Body of pancreas (tissue), 4 donors: ENCODE measurements at places on chromosomes 11 and 22. TPM values are rescaled to one million over a fixed set of nuclear protein-coding genes. Genes with fewer than 3 reads are reported as not detected.

POTEH gene
- not detected for total RNA-seq

SLC17A6 gene
- total RNA-seq, result not detected

DLG2 gene
- 13.2 TPM for total RNA-seq

C22orf31 gene
- not detected for total RNA-seq

PDXP gene
- total RNA-seq, result 23.1 TPM

DNA sequence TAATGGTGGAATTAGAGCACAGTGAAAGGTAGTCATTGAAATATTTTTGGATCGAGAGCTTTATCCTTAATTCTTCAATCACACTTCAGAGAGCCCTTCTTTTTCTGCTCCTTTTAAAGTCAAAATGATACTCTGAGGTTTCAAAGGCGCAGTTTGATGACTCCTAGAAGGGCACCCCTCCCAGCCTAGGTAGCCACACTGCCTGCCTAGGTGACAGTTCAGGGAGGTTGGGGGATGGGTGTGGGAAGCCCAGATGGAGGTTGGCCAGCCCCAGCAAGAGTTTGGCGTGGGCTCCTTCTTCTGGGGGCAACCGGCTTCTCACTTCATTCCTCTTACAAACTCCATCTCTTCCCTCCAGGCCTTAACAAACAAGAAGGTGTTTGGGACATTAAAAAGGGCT lies 28.6 kb upstream of the PHF21A start:
- no peak overlapping the region for H3K4me3 ChIP-seq
- no peaks in the 10 kb centered on the region for H3K36me3 ChIP-seq
- no peak overlapping the region for H3K27ac ChIP-seq
- H3K27me3 ChIP-seq, result no peaks in the 10 kb centered on the region
- no peaks in the 10 kb centered on the region for H3K4me1 ChIP-seq

DNA sequence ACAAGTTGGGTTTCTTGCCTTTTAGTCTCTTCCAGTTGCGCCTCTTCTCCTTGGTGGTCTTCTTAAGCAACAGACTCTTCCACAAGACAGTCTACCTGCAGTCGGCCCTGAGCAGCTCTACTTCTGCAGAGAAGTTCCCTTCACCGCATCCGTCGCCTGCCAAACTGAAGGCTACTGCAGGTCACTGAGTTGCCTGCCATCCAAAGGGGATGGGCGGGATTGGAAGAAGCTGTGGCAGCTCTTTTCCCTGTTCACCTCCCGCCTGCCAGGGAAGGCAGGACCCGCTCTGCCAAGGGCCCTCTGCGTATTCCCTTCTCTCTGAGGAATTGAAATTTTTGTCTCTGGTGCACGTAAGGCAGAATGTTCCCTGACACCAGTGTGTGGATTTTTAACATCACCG lies 9.2 kb upstream of the STT3A start:
- H3K36me3 ChIP-seq, result peaks cover 21% of the 10 kb centered on the region
- no peak overlapping the region for H3K4me3 ChIP-seq
- H3K4me1 ChIP-seq, result no peaks in the 10 kb centered on the region
- no peak overlapping the region for H3K27ac ChIP-seq

DNA sequence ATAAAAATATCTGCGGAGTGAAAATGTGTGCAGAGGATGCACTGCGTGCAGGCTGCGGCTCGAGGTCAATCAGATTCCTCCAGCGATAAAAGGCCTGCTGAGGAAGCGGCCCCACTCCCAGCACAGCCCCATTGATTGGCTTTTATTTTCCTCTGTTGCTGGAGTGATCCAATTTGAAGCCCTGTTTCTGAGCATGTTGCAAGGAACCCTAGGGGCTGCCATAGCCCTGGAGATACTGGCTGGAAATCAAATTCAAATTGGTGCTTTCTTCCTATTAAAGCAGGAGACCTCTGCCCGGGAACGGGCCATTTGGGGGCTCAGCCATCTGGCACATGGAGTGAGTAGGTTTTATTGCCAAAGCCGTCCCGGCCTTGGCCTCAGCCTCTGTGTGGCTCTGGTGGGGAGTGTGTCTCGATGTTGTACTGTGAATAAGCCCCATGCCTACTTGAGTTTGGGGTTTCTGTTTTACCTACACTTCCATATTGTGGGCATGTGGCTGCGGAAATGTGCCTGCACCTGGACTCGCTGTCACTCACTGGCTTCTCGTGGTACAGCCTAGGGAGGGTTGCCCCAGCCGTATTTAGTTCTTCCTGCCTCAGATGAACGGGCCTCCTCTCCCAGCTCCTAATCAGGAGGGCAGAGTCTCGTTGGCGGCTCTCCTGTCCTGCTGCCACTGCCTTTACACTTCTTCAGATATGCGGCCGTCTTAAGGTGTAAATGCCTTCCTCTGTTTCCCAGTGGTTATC lies 25.6 kb downstream of the PARVB start:
- no peak overlapping the region for H3K27ac ChIP-seq
- H3K27me3 ChIP-seq, result no peaks in the 10 kb centered on the region
- H3K4me3 ChIP-seq, result no peak overlapping the region
- no peaks in the 10 kb centered on the region for H3K36me3 ChIP-seq

DNA sequence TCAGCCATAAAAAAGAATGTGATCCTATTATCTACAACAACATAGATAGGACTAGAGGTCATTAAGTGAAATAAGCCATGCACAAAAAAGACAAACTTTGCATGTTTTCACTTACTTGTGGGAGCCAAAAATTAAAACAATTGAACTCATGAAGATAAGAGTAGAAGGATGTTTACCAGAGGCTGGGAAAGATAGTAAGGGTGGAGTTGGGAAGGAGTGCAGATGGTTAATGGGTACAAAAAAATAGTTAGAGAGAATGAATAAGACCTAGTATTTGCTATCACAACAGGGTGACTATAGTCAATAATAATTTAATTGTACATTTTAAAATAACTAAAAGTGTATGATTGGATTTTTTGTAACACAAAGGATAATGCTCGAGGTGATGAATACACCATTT lies 27.2 kb upstream of the IL10RA start:
- H3K4me3 ChIP-seq, result no peak overlapping the region
- no peaks in the 10 kb centered on the region for H3K27me3 ChIP-seq
- DNase-seq, result no peak
- H3K36me3 ChIP-seq, result no peaks in the 10 kb centered on the region
- no peak overlapping the region for H3K27ac ChIP-seq

DNA sequence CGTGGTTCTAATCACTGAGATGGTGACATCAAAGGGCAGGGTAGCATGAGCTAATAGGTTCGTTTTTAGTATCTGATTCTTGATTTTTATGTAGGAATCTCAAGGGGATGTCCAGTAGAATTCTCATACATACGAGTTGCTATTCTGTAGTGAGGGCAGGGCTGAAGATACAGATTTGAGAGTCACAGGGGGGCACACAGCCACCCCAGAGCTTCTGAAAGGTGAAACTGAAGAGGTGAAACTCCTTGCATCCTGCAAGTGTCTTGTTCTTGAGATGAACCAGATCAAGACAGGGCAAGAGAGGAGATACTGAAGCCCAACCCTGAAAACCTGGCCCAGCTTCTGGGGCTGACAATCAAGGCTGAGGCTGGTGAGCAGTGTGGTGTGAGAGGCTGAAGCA lies 35.6 kb upstream of the TMEM123 start:
- no peak overlapping the region for H3K4me3 ChIP-seq
- no peak overlapping the region for H3K27ac ChIP-seq
- no peaks in the 10 kb centered on the region for H3K27me3 ChIP-seq
- H3K36me3 ChIP-seq, result no peaks in the 10 kb centered on the region

GRCh38 chr11:17827006-17827405 lies 92.4 kb downstream of the KCNC1 start:
- no peak overlapping the region for H3K27ac ChIP-seq
- no peaks in the 10 kb centered on the region for H3K4me1 ChIP-seq
- H3K36me3 ChIP-seq, result no peaks in the 10 kb centered on the region
- DNase-seq, result no peak

- H3K27me3 ChIP-seq, result no peaks in the 10 kb centered on the region
- peak overlapping the region; percentile 91 for H3K4me3 ChIP-seq
- H3K36me3 ChIP-seq, result peaks cover 10% of the 10 kb centered on the region
- H3K27ac ChIP-seq, result peak overlapping the region; percentile 100
- H3K4me1 ChIP-seq, result peaks cover 39% of the 10 kb centered on the region
- no peak for DNase-seq
Observed at GRCh38 chr11:64778223-64778472, 194 bp downstream of the SF1 start.

GRCh38 chr11:80911666-80912065 lies 1470.8 kb upstream of the TENM4 start:
- H3K4me3 ChIP-seq, result no peak overlapping the region
- no peaks in the 10 kb centered on the region for H3K36me3 ChIP-seq

GRCh38 chr11:127000291-127000968 lies at the start of gene KIRREL3:
KIRREL3 (minus strand) TSS chr11:127000770.
- no peak within 1 kb of the TSS for H3K4me3 ChIP-seq
- H3K27me3 ChIP-seq, result peaks cover 3% of the 10 kb centered on the region
- no peak within 1 kb of the TSS for H3K27ac ChIP-seq
- DNase-seq, result no peak
- peaks cover 17% of the 10 kb centered on the region for H3K4me1 ChIP-seq
- no peaks in the 10 kb centered on the region for H3K36me3 ChIP-seq

DNA sequence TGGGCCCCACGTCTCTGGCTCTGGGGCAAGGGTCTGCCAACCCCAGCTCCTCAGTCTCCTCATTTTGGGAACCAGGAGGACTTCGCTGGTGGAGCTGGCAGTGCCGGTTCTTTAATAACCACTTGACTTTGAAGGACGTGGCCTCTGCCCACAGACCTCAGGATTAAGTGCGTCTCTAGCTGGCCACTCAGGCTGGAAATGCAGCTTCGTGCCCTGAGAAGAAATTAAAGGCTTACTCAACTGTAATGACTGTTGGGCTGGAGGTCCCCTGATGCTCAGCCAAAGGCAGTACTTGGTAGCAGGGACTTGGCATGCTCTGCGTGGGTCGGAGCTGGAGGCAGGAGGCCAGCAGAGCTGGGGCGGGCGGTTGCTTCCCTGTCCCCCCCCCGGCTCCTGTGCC lies 16.7 kb upstream of the PARVG start:
- no peak overlapping the region for H3K27ac ChIP-seq
- H3K4me3 ChIP-seq, result no peak overlapping the region
- no peaks in the 10 kb centered on the region for H3K36me3 ChIP-seq
- H3K27me3 ChIP-seq, result no peaks in the 10 kb centered on the region
- no peak for DNase-seq

DNA sequence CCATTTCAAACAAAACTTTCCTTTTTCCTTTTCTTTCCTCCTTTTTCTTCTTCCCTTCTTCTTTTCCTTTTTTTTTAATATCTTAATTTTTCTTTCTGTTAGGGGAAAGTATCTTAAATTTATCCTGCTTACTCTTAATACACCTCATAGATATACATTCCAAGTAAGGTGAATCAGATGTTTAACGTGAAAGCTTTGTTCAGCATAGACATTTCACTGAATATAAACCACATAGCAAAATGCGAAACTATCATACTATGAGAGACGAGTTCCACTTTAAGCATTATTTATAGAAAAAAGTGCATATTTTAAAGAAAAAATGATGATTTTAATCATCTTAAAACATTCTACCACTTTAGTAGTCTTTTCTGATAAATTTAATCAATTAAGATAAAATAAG lies 137.8 kb upstream of the MTMR2 start:
- H3K27me3 ChIP-seq, result no peaks in the 10 kb centered on the region
- no peaks in the 10 kb centered on the region for H3K4me1 ChIP-seq
- no peak overlapping the region for H3K4me3 ChIP-seq

DNA sequence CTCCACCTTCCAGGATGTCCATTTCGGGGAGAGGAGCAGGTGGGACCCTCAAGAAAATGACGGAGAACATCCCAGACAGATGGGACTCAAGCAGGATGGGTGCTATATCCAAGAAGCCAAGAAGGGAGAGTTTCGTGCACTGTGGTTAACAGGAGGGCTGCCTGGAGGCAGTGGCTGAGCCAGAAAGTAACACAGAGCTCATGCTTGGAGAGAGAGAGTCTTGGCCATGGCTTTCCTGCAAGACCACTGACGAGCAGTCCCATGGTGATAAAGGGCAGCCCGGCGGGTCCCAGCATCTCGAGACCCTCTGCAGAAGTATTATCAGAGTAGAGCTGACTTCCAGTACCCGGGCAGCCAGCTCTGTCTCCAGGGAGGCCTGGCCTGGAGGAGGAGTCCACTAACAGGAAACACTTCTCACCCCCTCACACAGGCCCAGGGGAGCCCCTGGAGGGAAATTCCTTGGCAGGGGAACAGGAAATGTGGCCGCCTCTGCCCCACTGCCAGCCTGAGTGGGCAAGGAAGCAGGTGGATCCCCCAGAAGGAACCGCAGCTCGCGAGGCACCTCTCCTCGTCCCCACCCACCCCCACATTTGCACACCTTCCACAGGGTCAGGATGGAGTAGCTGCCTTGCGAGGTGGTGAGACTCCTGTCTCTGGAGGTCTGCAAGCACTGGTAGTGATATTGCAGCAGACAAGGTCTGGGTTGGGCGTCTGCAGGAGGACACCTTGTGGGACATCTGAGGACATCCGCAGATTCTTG lies 32.2 kb downstream of the CYTH4 start:
- H3K27me3 ChIP-seq, result no peaks in the 10 kb centered on the region
- DNase-seq, result no peak
- no peak overlapping the region for H3K4me3 ChIP-seq
- H3K36me3 ChIP-seq, result no peaks in the 10 kb centered on the region
- no peaks in the 10 kb centered on the region for H3K4me1 ChIP-seq

- no peak for DNase-seq
- no peaks in the 10 kb centered on the region for H3K27me3 ChIP-seq
- no peak overlapping the region for H3K4me3 ChIP-seq
- H3K27ac ChIP-seq, result no peak overlapping the region
- H3K4me1 ChIP-seq, result no peaks in the 10 kb centered on the region
Observed at GRCh38 chr22:38142606-38143005, 32.1 kb upstream of the BAIAP2L2 start.

- no peak overlapping the region for H3K4me3 ChIP-seq
- DNase-seq, result no peak
- H3K36me3 ChIP-seq, result no peaks in the 10 kb centered on the region
- H3K27me3 ChIP-seq, result no peaks in the 10 kb centered on the region
- peaks cover 8% of the 10 kb centered on the region for H3K4me1 ChIP-seq
Observed at GRCh38 chr11:126318574-126319373, 14.9 kb downstream of the DCPS start.

DNA sequence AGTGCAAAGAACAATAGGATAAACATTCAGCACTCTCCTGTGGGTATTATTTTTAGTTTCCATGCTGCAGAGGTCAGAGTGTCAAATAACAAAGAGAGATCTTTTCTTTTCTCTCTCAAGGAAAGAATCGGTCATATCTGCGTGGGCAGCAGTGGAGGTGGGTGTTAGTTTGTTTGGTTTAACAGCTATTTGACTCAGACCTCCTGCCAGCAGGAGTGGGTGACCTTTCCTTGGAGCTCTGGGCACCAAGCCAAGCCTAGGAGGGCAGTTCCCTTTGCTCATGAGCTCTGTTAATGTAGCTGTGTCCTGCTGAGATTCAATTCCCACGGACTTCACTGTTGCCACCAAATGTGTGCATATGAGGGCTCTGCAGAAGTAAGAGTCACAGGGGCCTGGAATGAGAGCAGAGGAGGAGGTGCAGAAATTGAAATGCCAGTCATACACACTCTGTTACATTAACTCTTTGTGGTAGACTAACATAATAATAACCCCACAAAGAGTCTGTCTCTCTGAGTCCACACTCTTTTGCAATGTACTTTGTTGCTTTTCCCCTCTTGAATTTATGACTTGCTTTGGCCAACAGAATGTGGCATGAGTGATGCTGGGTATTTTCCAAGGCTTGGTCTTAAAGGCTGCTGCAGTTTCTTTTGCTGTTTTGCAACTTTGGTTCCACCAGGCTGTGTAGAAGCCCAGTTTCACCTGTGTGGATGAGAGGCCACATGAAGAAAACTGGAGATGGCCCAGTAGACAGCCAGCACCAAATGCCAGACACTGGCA lies 76.0 kb upstream of the GRK3 start:
- H3K4me3 ChIP-seq, result no peak overlapping the region
- H3K27ac ChIP-seq, result peak overlapping the region; percentile 51
- peak; percentile 73 for DNase-seq
